Muscle of leg (tissue), 16 donors: ENCODE measurements at places on chromosomes 13 and 19. TPM values are rescaled to one million over a fixed set of nuclear protein-coding genes. Genes with fewer than 3 reads are reported as not detected.

Gene PBX4
- polyA plus RNA-seq: 3.1 TPM

Gene OR7E24
- polyA plus RNA-seq: not detected

Gene RTBDN
- polyA plus RNA-seq: not detected

Gene ONECUT3
- not detected for polyA plus RNA-seq

DNA sequence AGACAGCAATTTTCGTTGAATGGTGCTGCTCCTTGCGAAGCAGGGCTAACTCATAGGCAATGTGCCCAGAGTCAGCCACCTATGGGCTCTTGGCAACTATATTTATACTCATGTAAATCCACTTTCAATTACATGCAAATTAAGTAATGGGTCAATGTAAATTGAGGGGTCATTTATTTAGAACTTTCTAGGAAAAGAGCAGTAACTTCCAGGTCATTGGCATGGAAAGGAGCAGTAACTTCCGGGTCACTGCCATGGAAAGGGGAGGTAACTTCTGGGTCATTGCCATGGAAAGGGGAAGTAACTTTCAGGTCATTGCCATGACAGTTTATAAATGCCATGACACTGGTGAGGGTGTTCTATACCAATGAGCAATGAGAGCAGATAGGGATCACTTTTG, 11.6 kb downstream of the KLK4 start:
- H3K27ac ChIP-seq: no peak overlapping the region
- H3K36me3 ChIP-seq: no peaks in the 10 kb centered on the region
- no peak for DNase-seq
- no peak overlapping the region for H3K4me3 ChIP-seq
- H3K27me3 ChIP-seq: no peaks in the 10 kb centered on the region
- no peaks in the 10 kb centered on the region for H3K4me1 ChIP-seq

- H3K4me3 ChIP-seq: no peak overlapping the region
- H3K4me1 ChIP-seq: peaks cover 6% of the 10 kb centered on the region
- DNase-seq: no peak
- H3K36me3 ChIP-seq: no peaks in the 10 kb centered on the region
- H3K27me3 ChIP-seq: peaks cover 24% of the 10 kb centered on the region
- no peak overlapping the region for H3K27ac ChIP-seq
These were observed 16.0 kb downstream of the TM6SF2 start for GRCh38 chr19:19257137-19257536.

DNA sequence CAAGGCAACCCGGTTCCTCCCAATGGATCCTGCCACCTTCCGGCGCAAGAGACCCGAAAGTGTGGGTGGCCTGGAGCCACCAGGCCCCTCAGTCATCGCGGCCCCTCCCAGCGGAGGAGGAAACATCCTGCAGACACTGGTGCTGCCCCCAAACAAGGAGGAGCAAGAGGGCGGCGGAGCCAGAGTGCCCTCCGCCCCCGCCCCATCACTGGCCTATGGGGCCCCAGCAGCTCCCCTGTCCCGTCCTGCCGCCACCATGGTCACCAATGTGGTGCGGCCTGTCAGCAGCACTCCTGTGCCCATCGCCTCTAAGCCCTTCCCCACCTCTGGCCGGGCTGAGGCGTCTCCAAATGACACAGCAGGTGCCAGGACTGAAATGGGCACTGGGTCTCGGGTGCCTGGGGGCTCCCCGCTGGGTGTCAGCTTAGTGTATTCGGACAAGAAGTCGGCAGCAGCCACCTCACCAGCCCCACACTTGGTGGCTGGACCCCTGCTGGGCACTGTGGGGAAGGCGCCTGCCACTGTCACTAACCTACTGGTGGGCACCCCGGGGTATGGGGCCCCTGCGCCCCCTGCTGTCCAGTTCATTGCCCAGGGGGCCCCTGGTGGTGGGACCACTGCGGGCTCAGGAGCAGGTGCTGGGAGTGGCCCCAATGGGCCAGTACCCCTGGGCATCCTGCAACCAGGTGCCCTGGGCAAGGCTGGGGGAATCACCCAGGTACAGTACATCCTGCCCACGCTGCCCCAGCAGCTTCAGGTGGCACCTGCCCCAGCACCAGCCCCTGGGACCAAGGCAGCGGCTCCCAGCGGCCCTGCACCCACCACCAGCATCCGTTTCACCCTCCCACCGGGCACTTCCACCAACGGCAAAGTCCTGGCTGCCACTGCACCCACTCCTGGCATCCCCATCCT, 11.2 kb upstream of the PRR19 start:
- no peak overlapping the region for H3K27ac ChIP-seq
- peaks cover 90% of the 10 kb centered on the region for H3K36me3 ChIP-seq
- DNase-seq: no peak
- H3K27me3 ChIP-seq: no peaks in the 10 kb centered on the region
- H3K4me1 ChIP-seq: peaks cover 11% of the 10 kb centered on the region
- no peak overlapping the region for H3K4me3 ChIP-seq

DNA sequence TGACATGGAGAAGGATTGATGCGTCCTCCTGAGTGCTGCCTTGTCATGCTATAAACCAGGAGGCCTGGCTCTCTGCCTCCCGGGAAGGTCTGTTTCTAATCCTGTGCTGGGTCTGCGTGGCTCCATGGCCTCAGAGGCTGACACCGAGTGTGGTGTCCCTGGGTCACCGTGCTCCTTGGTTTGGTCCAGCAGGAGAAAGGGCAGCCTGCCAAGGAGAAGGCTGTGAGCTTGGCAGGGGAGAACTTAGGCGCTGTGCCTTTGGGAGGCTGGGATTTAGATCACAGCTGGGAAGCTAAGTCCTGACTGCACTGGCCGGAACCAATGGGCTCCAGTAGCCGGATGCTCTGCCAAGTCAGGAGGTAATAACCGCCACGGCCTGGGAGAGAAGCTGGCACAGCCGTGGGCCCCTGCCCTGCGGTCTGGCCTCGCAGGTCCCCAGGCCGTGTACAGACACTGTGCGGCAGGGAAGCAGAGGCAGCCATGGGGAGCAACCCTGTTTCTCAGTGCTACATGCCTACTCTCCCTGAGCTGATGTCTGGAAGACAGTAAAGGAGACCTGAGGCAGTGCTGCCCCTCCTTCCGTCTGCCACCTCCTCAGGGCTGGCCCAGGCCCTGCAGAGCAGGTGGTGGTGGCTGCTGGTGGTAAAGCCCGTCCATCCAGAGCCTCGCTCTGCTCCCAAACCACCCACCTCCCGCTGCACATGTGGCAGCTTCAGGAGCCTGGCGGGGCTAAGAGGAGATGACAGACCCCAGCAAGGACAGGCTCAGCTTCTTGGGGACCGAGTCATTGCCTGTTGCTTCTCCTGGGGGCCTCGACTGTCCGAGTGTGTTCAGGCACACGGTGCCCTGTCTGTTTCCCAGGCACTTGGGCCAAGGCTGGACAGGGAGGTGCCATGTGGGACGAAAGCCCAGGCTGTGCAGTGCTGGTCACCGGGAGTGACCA, 44.9 kb downstream of the C13orf46 start:
- H3K27ac ChIP-seq: peak overlapping the region; percentile 55
- no peaks in the 10 kb centered on the region for H3K36me3 ChIP-seq
- DNase-seq: peak; percentile 91
- no peak overlapping the region for H3K4me3 ChIP-seq
- H3K4me1 ChIP-seq: peaks cover 40% of the 10 kb centered on the region

- H3K36me3 ChIP-seq: no peaks in the 10 kb centered on the region
- no peak overlapping the region for H3K27ac ChIP-seq
- H3K4me3 ChIP-seq: no peak overlapping the region
These were observed 25.2 kb downstream of the TDRD12 start for GRCh38 chr19:32744555-32745325.

- H3K36me3 ChIP-seq: no peaks in the 10 kb centered on the region
- peak; percentile 90 for DNase-seq
- peaks cover 4% of the 10 kb centered on the region for H3K4me1 ChIP-seq
These were observed 114.8 kb upstream of the TDRD3 start for GRCh38 chr13:60282186-60282585.

DNA sequence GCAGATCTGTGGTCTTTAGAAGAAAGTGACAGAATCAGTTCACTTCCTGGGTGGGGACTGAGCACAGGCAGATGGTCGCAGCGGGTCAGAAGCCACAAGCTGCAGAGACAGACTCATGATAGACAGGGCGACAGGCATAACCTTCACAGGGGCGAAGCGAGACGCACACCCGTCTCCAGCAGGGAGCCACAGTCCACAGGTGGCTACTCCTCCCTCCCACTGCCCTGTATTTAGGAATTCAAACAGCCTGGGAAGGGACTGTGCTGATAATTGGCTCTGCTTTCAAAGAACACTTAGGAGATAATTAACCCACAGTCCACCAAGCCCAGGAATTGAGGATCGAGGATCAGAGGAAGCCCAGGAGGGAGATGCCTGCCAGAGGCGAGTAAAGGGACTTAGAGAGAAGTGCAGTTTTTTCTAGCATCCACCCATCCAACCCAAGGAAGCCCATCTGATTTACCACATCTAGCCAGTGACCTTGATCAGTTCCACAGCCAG, 23.2 kb downstream of the RFX2 start:
- no peaks in the 10 kb centered on the region for H3K36me3 ChIP-seq
- H3K27me3 ChIP-seq: no peaks in the 10 kb centered on the region
- no peak overlapping the region for H3K27ac ChIP-seq
- H3K4me1 ChIP-seq: peaks cover 18% of the 10 kb centered on the region
- no peak for DNase-seq

DNA sequence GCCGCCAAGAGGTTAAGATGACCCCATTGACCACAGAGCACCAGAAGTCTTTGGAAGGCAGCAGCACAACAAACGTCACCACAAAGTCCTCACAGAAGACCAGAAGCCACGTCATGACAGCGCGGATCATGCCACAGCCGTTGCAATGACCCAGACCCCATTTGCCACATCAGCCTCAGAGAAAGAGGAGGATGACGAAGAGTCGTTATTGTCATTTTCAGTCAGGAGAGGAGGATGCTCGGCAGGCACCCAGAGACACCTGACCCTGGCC, 29.6 kb upstream of the CD33 start:
- H3K36me3 ChIP-seq: no peaks in the 10 kb centered on the region
- DNase-seq: no peak
- H3K4me3 ChIP-seq: no peak overlapping the region
- H3K27ac ChIP-seq: no peak overlapping the region
- H3K27me3 ChIP-seq: no peaks in the 10 kb centered on the region

DNA sequence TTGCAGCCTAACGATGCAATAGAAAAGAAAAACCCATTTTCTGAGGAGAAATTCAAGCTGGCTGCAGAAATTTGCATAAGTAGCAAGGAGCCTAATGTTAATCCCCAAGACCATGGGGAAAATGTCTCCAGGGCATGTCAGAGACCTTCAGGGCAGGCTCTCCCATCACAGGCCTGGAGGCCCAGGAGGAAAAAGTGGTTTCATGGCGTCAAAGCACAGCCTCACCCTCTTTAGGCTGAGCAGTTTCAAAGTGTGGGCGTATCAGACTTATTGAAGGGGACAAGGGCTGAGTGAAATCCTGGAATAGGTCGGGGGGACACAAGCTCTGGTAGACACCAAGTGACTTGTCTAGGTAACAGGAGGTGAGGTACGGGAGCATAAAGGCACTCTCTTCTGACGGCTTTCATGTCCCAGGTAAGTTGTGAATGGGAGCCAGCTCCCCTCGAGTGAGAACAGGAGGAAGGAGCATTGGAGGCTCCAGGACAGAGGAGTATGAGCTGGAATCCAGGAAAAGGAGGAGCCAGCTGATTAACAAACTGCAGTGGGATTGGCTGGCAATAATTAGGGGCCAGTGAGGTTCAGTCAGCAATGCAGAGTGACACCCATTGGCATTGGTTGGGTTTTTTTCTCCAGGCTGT, 35.8 kb downstream of the MRPL57 start:
- no peak for DNase-seq
- H3K36me3 ChIP-seq: no peaks in the 10 kb centered on the region
- no peak overlapping the region for H3K4me3 ChIP-seq
- H3K27me3 ChIP-seq: no peaks in the 10 kb centered on the region
- H3K4me1 ChIP-seq: no peaks in the 10 kb centered on the region
- H3K27ac ChIP-seq: no peak overlapping the region
